ENCODE measurements at places on chromosomes 1 and 21. TPM values are rescaled to one million over a fixed set of nuclear protein-coding genes. Genes with fewer than 3 reads are reported as not detected.

Gene SFN
- total RNA-seq = 0.73 TPM

Gene FRRS1
- 17.6 TPM for total RNA-seq

Gene ABCG1
- total RNA-seq = under 0.01 TPM

Gene TPTE
- total RNA-seq = not detected

Gene SEMA6C
- 0.98 TPM for total RNA-seq

Gene ACAP3
- 33.6 TPM for total RNA-seq

Gene HRNR
- not detected for total RNA-seq

Gene LYST
- total RNA-seq = 59.4 TPM

Gene MT1HL1
- total RNA-seq = not detected

Gene SELENOF
- 121 TPM for total RNA-seq

Gene CASQ1
- total RNA-seq = not detected

Gene SH2D5
- total RNA-seq = 3.1 TPM

Gene TRIM62
- total RNA-seq = 1.1 TPM

Gene ODF2L
- 33.0 TPM for total RNA-seq

Gene HSD3B2
- not detected for total RNA-seq

Gene GPR25
- total RNA-seq = not detected

Gene LAPTM5
- 0.39 TPM for total RNA-seq

Gene REN
- total RNA-seq = 0.37 TPM

Gene PKP1
- total RNA-seq = under 0.01 TPM

Gene LHX8
- total RNA-seq = not detected

Gene CLCA4
- total RNA-seq = not detected

Gene RNASEL
- 7.7 TPM for total RNA-seq

Gene LORICRIN
- total RNA-seq = not detected

Gene MX1
- total RNA-seq = 7.7 TPM
